WTC11 (cell line): ENCODE measurements at places on chromosomes 4 and X.

DNA sequence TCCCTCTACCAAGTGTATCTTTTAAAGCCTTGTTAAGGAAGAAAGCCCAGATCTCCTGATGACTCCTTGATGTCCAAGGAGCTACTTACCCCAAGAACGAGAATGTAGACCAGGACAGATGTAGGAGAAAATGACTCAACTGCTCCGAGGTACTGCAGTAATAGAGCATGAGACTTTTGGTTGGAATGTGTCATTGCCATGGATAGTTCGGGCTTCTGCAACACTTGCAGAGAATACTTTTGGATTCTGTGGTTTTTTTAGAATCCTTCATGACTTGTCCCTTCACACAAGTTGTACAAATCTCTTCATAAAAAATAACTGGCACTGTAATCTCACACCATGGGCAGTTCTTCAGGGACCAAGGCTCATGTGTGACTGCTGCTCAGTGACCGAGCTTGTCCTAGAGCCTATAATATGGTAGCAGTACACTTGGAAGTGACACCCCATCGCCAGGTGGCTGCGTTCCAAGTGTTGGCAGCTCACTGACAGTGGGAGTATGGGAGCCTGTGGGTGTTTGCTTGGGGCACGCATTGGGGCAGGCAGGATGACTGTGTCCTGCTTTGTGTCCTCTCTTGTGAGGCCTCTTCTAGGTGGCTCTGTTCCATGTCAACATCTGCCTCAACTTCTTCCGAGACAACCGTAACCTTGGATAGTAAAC is 87.9 kb upstream of the WDR1 start:
- no peak for DNase-seq

DNA sequence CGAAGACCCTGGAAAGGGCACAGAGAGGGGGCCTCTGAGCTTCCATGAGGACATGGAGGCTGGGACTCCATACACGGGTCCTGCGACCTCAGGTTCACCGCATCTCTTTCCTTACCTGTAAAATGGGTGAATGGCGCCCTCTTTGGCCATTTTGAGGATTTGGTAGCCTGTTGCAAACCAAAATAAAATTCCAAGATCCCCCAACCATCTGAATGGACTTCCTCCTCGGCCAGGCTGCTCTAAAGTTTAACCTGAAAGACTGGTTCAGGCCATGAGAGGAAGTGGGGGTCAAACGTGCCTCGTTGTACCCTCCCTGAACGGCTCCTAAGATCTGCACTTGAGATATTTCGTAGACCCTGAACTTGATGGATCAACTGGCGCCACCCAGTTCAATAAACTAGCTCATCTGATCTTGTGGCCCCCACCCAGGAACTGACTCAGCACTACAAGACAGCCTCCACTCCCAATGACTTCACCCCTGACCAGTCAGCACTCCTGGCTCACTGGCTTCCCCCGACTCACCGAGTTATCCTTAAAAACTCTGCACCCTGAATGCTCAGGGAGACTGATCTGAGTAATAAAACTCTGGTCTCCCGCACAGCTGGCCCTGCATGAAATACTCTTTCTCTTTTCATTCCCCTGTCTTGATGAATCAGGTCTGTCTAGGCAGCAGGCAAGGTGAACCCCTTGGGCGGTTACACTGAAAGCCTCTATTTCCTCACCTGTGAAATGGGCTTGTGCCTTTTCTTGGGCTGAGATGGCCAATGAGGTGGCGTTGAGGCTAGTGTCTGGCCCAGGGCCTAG is 32.9 kb upstream of the GPR78 start:
- DNase-seq = peak; percentile 36

DNA sequence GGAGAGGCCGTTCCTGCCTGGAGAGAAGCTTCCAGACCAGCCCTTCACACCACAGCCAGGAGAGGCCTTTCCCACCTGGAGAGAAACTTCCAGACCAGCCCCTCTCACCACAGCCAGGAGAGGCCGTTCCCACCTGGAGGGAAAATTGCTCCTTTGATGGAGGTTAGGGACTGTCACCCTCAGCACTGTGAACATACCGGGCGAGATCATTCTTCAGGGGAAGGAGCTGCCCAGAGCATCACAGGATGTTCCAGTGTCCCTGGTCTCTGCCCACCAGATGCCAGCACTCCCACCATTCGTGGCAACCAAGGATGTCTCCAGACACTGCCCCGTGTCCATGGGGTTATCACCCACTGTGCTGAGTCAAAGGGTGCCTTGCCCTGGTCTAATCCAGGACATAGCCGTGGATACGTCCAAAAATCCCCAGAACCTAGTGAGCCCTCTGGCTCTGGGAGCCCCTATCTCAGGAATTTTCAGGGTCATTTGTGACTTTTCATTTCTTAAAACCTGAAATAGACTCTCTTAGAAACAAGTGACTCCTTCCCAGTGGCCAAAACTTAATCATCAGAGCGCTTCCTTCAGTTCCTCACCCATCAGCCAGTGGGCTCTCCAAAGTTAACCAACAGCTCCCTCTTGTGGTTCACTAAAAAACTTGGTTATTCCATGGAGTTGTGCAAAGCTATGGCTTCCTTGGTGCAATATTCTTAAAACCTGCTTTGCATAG is 80.2 kb downstream of the CRMP1 start:
- DNase-seq = no peak

DNA sequence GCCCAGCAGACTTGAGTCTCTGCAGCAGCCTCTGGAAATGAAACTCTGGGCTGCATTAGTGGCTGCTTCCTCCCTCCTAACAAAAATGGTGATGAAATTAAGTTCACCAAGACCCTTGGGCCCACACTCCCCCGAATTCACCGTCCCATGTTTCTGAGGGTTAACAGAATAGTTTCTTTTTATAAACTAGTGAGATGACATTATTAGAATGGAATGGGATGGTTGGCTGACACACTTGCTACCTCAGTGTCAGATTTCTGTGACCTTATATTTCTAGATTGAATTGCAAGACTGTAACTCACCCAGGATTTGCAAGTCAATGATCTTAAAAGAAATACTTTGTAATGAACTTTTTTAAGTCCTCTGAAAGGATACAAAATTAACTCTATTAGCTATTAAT is 127.1 kb downstream of the SHROOM3 start:
- DNase-seq = no peak

DNA sequence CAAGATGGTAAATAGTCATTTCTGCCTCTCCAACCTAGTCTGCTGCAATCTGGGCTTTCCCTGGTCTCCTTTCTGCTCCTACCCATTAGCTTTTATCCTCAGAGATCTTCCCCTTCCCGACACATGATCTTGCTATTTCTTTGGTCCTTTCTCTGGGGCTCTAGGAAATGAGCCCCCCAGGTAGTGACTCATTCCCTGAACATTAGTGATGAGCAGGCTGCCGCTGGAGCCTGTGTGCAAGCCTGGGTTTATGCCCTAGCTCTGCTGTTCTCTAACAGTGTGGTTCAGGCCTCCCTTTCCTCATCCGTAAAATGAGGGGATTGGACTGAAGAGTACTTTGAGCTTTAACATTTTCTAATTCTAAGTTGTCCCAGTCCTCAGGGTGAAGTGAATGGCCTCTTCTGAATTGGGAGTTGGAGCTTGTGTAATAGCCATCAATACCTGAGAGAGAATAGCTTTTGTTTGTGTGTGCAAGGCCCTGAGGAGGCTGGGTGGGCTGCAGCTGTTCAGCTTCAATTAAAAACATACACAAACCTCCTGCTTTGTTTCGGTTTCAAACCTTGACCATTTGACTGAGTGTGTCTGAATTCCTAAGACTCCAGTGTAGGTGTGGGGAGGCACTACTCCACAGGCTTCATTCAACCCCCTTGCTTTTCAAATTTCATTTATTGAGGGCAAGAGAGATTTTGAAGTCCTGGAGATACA is 115.6 kb upstream of the SCML1 start:
- DNase-seq = no peak

DNA sequence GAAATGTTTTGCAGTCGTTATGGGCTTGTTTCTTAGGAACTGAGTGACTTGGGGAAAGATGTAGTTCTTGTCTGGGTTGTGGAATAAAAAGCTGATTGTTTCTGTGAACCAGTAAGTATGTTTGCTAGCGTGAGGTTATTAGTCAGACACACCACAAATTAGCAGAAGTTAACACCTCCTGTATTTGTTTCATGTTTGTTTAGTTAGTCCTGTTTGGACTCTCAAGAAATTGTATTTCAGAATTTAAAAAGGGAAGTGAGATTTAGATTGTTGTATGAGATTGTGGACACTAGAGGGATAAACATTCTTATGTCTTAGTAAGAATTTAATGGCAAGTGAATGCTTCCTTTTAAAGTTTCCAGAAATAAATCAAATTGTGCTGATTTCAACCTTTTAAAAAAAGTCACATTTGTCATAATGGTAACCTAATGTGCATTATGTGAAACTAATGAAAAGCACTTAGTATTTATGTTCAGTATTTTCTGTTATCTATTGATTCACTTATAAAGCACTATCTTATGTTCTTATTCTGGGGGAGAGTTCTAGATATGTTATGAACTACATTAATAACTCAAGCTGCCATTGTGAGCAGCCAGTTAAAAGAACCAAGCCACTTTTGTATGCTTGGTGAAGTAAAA is 25.6 kb downstream of the ATP10D start:
- no peak for DNase-seq
